Esophagus squamous epithelium (tissue), 5 donors: ENCODE measurements at places on chromosomes 4 and X.

DNA sequence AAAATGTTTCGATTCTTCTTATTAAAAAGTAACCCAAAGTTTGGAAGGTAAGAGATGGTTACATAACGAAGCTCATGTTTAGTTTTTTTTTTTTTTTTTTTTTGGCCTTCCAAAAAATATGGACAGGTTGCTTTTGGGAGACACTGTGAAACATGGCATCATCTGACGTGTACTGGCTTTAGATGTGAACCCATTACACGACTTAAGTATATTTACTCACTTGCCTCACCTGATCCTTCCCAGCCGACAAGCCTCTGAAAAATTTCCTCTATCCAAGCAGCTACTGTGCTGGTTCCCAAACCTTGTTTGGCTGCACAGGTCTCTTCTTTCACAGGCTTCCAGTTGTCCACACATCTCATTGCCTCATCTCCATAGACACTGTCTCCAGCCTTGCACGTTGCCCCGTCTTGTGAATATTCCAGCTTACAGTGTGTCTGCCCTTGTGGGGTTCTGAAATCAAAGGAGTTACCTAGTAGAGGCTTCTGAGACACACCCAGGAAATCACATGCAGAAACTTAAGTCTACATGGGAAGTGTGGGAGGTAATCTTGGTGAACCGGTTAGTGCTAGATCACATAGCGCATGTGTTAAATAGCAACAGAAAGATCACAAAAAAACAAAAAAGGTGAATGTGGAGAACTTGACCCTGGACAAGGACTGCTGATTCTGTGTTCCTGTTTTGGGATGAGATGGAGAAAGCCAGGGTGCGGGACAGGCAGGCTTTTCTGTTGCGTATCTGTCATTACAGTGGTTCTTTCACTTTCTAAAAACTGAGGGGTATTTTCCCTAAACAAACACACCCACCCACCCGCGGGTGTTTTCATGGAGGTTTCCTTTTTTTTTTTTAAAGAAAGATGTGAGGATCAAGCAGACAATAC lies 328.6 kb downstream of the ARHGAP10 start:
- no peak for DNase-seq

DNA sequence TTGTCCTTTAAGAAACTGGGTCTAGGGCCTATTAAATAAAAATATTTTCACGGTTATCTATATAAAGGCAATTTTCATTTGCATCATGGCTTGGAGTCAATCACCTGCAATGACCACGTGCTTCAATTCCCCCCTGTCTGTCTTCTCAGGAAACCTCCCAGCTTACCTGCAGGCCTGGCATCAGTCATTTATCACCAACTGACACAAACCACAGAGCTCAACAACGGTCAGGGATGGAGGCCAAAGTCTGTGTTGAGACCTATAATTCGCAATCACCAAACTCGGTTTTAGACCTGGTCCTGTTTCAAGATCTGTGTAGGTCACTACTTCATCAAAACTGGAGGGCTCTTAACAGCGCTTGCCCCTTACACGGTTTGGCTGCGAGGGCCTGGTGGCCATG lies 1.9 kb downstream of the SLC9A7 start:
- no peak for DNase-seq

GRCh38 chrX:101682723-101683122 lies 23.1 kb upstream of the ARMCX2 start:
- DNase-seq: no peak

GRCh38 chrX:20132666-20133065 lies 9.0 kb downstream of the EIF1AX start:
- no peak for DNase-seq

DNA sequence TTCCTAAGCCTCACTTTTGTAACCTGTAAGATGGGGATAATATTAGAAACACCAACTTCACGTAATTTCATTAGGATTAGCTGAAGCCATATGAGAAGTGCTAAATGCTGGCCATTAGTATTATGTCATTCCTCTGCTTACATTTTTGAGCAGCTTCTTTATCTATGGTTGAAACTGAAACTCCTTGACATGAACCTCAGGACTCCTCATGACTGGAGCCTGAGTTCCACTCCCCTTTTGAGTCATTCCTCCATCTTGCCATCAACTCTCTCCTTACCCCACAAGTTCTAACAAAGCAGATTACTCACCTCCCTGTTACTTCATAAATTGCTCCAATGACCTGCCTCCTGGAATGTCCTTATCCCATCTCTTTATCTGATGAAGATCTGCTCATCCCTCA lies 123.2 kb upstream of the KCNIP4 start:
- DNase-seq: no peak
